ENCODE measurements at places on chromosomes 1 and 21.

GRCh38 chr1:246875041-246876026, 56.4 kb downstream of the AHCTF1 start:
- DNase-seq = peak; percentile 85

DNA sequence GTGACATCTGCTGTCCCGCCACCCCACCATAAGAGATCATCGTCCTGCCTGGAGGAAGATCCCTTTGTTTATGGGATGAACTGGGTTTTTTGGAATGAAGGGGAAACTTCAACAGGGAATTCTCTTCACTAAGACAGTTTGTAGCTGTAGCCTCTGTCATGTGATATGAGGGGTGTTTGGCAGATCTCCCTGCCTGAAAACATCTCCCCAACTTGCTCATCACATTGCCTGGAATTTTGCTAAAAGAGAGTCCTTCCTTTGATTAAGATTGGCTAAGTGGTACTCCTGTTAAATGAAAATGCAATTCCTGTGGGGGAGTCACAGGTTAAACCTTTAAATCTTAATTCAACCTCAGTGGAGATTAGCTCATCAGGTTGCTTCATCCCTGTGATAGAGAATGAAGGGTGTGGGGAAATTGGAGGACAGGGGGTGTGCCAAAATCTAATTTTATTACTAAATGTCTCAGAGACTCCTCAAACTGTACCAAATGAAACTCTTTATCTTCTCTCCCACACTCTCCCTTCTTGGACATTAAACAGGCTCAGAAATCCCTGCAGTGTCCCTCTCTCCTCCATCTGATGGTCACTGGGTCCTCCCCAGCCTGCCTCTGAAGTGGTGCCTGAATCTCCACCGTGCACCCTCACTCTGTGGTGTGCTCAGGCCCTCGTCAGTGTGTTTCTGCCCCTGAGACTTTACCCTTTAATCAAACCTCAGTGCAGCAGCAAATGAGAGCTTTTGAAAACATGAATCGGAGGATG, 54.8 kb downstream of the IER5 start:
- no peak for DNase-seq

GRCh38 chr1:19858893-19859292, 23.3 kb upstream of the OTUD3 start:
- no peak for DNase-seq

GRCh38 chr21:42735944-42736343, 82.5 kb downstream of the PDE9A start:
- no peak for DNase-seq

- DNase-seq = no peak
These were observed 28.8 kb downstream of the CYYR1 start for GRCh38 chr21:26544201-26544775.
